Activated CD4-positive, alpha-beta T cell treated with anti-CD3 and anti-CD28 coated beads for 24 hours (primary cell): ENCODE measurements at places on chromosomes 5 and 9.

GRCh38 chr5:56876327-56876726, 33.1 kb upstream of the SETD9 start:
- DNase-seq = no peak

DNA sequence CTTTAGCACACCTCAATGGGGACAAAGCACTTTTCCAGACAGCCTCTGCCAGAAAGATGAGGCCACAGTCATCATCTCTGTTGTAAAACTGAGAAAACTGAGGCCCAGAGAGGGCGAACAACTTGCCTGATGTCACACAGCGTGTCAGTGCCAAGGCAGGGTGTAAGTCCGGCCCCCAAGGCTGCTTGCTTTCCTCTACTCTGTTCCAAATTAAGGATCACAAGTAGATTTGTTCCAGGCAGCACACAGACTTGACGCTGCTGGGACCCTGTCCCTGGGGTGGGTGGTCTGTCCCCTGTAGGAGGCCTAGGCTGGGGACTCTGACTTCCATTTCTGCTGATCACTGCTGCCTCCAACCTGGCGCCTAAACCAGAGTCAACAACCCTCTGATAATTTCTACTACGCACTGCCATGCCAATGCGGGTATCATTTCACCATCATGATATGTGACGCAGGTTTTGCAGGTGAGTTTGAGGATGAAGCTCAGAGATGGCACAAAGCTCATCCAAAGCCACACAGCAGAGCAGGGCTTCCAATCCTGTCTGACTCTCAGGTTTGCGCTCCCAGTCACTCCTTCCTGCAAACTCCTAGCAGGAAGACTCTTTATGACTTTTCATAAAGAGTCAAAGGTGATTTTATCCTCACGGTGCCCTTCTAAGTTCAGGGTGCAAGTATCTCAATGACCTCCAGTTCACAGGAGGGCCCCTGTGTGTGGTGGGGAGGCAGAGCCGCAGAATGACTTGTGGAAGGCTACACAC, 13.5 kb upstream of the RALGDS start:
- DNase-seq = no peak

DNA sequence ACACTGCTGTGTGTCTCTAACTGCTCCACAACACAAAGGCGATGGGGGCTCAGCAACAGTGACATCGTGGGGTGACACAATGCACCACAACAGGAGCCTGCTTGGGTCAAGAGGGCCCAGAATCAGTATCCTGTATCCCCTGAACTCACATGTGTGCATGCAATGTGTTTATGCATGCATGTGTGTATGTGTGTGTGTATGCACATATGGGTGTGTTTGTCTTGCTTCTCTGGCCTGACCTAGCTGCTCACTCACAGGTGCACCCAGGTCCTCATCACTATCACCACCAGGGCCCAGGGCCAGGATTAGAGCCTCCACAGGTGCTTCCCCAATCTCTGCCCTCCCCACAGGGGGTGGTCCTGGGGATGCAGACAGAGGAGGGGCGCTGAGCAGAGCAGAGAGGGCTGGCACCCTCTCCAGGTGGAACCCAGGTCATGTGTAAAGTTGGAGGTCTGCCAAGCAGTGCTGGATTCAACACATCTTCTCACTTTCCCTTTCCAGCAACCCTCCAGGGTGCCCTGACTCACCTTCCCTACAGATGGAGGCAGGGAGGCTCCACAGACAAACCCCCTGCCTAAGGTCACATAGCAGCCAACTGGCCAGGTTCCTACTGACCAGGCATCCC, 18.1 kb upstream of the ZNF484 start:
- DNase-seq = no peak

DNA sequence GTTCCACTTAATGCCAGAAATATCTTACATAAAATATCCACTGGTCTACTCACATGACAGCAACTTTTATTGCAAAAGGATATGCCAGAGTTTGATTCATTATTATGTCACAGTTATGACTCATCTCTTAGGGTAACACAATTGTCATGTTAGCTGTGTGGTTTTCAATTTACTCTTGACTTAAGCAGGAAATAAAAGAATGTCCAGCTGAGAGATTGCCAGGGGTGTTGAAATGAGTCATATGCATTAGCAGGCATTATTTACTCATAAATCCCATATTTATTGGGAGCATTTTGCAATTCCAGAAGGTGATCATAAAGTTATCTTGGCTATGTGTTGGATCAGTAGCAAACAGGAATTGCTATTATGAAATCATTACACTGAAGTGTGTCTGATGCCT, 1164.6 kb upstream of the CDH18 start:
- no peak for DNase-seq

- DNase-seq = peak; percentile 52
These were observed 1.4 kb downstream of the ATOSB start for GRCh38 chr9:35114113-35114839.

DNA sequence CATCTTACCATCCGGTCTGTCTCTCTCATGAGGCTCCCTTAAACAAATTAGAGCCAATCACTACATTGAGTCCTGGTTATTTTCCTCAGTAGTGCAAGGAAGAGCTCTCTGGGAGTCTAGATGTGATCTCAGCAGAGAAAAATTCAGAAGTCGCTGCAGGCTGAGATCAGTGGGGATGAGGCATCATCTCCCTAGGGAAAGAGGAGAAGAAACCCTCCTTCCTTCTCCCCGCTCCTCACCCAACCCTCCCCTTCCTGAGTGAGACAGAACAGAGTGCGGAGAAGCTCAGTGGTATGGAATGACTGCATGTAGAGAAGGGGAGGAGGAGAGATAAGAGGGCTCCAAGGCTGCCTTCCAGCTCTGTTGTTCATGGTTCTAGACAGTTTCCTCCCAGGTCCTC, 80.5 kb downstream of the PAPPA start:
- DNase-seq = no peak

- no peak for DNase-seq
These were observed 277.4 kb downstream of the SLCO4C1 start for GRCh38 chr5:102018690-102019089.

DNA sequence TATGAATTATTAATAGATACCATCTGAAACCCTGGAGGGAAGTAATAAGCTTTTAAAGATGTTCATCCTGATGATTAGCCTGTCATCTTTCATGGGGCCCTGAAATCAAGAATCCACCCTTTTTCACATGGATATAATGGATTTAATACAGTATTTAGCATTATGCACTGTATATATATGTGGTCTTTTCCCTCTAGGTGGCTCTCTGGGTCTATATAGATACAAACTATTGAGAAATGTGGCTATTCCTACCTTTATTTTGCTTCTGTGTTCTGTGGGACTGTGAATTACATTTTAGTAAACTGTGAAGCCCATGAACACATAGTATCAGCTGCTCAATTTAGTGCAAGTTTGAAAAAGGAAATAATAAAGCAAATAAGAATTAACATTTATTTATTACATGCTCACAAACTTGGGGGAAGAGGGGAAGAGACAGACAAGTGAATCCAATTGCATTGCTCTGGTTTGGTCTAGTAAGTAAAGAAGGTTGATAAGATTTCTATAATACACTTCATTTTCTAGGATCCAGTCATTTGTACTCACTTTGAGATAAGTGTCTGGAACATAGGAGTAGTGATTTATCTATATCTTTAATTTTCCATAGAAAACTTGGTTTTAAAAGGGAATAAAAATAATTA, 112.2 kb downstream of the SCAMP1 start:
- DNase-seq = no peak

DNA sequence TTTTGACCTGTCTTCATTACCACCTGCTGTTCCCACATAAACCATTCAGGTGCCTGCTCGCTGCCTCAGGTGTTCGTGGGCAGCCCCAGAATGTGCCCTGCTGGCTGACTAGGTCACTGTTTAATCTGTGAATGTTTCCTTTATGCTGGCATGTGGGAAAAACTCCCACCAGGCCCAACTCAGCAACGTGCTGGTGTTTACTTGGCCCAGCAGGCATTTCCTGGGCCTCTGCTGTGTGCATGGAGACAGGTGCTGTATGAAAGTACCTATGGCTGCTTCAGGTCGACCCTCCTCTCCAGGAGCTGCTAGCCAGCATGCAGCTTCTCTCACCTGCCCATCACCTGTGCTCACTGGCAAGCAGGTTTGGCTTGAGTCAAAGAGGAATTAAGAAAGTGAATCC, 65.8 kb downstream of the RAD23B start:
- DNase-seq = no peak
